ENCODE measurements at places on chromosomes 7 and 10. TPM values are rescaled to one million over a fixed set of nuclear protein-coding genes. Genes with fewer than 3 reads are reported as not detected.

DNA sequence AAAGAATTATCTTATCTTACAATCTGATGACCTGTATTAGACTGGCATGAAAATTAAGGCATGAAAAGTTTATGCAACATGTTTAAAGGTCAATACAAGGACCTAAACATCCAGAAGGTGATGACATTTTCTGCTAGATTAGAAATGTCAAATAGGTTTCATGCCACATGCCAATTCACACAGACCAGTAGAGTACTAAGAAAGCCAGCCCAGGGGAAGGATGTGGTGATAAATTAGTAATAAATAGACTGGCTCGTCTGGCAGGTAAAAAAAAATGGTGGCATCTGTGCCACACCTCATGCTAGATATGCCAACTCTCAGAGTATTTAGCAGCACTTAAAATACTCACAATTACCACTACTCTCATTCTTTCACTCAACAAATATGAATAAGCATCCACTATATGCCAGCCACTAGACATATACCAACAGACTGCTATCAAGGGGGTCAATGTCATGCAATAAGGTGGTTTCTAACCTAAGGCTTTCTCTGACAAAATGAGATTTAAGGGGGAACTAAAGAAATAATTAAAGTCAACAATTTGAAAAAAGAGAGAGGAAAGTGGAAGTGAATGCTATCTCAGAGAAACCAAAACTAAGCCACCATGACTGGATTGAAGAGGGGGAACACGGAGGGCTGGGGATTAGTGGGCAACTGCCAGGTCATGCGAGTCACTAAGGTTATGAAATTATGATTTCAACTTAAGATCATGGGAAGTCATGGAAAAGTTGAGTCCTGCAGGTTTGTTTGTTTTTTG is 83.5 kb downstream of the SGMS1 start:
- no peak for DNase-seq

DNA sequence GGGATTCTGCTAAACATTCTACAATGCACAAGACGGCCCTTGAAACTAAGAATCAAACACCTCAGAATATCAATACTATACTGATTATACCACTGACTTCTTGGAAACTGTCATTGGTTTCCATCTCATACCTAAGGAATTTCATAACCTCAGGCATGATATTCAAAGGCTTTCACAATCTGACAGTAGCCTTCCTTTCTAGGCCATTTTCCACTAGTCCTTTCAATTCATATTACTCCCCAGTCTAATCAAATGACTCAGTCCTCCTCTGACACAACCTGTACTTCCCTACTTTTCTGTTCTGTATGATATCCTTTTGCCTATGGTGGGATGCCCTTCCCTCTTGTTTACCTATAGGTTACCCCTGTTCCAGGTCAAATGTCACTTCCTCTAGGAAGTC is 48.3 kb downstream of the CSTF2T start:
- DNase-seq = no peak

- DNase-seq = peak; percentile 66
These were observed 61.3 kb upstream of the CAV2 start for GRCh38 chr7:116438267-116438666.

DNA sequence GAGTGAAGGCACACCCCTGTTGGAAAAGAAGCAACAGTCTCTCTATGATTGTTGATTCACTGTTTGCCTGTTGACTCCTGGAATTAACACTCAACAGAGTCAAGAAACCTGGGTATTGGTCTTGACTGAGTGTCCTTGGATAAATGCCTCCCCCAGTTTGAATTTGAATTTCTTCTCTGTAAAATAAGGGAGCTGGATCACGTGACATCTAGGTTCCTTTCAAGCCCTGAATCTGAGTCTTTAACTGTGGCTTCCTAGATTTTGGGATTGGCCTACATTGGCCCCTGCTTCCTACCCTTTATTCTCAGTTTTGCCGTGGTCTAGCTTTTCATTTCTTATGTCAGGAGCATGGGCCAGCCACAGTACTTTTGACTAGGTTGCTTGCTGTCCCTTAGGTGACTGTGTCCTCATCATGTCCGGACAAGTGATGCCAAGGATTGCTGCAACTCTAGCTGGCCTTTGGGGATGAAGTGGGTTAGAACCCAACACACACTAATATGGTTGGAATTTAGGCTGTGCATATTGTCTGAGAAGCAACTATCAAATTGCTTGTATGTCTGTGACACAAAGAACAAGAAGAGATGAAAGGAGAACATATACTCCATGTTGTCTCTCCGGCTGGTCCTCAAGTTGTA is 35.4 kb downstream of the CALD1 start:
- DNase-seq = no peak

GRCh38 chr10:116490028-116490662 is 55.6 kb upstream of the PNLIP start:
- DNase-seq = peak; percentile 36

- DNase-seq = no peak
These were observed 62.7 kb downstream of the DNAJC12 start for GRCh38 chr10:67775279-67775678.

GRCh38 chr7:93843260-93843659 is 47.3 kb downstream of the TFPI2 start:
- peak; percentile 5 for DNase-seq

DNA sequence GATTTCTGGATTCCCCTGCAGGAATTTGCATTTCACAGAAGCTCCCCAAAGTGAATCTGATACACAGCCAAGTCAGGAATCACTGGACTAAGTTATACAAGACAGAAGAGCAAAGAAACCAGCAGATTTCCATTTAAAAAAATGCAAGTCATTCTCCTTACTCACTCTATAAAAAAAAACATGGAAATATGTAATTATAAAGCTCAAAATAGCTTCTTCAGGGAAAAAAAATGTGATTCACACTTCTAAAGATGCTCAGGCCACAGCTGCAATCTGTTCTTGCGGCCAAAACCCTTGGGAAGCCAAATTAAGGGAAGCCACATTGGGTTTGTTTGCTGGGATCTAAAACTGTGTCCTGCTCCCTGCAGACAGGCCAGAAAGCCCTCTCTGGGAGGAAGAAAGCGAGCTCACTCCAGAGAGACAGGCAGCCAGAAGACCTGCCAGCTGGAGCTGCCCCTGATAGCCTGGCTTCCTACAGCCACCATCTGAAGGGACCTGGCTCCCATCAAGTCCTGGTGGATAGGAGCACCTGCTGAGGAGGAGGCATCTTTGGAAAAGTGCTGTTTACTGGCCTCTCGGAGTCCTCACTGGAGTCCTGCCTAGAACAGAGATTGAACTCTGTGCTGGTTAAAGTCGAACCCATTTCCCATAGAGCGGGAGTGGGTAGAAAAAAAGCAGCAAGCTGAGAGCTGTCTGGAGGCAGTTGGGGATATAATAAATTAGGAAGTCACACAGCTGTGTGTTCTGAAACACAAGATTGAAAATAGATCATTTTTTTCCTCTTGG is 359.2 kb upstream of the AOAH start:
- peak; percentile 58 for DNase-seq

- no peak for DNase-seq
These were observed 266.5 kb downstream of the GPR158 start for GRCh38 chr10:25441270-25441669.

DNA sequence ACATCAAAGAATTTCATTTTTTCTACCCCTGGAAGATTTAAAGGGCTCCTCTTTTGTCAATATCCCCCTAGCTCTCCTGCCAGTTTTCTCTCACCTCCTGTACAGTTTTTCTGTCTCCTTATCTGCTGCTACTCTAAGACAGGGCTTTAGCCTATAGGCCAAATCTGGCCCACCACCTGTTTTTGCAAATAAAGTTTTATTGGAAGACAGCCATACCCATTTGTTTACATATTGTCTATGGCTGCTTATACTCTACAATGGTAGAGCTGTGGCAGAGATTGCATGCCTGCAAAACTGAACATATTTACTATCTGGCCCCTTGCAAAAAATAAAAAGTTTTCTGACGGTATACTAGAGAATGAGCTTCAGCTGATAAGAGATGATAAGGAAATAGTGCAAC is 37.4 kb upstream of the GARS1 start:
- DNase-seq = no peak

- peak; percentile 50 for DNase-seq
These were observed 64.8 kb upstream of the MEOX2 start for GRCh38 chr7:15751191-15751701.

DNA sequence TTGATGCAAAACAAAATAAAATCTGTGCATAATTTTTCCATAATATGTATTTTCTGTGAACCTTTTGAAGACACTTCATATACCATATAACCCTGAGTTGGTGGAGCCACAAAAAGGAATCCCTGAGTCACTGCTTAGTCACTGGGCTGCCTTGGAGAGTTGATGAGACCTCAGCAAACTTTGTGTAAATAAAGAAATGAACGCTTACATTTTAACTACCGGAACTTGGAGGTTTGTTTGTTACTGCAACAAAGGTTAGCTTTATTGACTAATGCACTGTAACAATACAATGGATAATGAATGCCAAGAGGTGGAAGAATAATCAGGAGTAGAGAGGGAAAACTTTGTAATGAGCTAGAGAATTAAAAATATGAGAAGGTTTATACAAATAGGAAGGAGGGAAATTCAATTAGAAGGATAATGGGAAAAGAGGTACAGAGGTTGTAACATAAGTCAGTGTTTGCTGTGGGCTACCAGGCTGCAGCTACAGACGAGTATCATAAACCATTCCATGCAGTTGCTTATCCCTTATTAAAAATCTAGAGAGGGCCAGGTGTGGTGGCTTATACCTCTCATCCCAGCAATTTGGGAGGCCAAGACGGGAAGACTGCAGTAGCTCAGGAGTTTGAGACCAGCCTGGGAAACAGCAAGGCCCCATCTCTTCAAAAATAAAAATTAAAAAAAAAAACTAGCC is 1042.1 kb downstream of the TYW1 start:
- peak; percentile 92 for DNase-seq

- DNase-seq = no peak
These were observed 12.3 kb downstream of the SEMA3A start for GRCh38 chr7:84182301-84182700.

DNA sequence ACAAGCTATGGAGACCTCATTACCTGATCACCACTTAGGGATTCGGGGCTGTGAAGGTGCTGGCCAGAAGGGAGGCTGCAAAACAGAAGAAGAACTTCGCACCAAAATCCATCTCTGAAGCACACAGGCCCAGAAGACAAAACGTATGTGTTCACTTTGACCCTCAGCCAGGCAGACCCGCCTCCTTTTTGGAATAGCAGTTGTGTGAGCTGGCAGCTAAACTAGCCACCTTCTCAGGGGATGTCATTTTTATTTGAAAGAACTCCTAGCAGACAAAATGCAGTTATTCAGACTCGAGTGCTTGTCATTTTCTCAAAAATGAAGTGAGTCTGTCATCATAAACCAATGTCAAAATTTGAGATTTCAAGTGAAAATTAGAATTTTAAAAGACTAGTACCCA is 71.7 kb downstream of the TNS3 start:
- DNase-seq = no peak

DNA sequence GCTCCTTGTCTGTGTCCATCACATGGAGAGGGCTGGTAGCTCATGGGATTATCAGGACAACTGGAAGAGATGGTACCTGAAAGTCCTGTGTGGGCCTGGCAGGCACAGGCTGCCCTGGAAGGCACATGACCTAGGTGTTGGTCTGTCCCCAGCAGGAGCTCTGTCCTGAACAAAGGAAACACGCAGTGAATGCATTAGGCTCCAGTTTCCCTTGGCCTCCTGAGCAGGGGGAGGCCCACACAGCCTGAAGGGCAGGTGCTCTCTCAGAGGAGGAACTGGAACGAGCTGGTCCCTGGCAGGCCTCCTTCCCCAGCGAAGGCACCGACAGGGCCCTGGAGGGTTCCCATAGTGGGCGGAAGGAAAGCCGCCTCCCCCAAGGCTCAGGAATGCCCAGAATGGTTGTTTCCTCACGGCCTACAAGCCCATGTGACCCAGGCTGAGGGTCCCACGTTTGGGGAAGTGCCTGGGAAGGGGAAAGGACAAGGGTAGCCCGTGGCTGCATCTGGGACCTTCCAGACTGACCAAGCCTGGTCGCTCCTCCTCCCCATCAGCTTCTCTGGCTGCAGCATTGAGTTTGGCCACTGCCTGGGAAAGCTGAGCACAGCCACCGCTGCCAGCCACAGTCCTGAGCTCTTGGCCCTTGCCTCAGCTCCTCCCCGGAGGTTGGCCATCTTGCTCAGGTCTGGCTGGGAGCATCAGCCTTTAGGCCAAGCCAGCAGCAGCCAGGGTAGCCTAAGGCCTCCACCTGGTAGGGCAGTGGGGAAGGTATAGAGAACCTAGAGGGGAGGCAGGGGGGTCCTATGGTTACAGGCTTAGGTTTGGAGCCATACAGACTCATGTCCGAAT is 21.8 kb downstream of the CXCL12 start:
- no peak for DNase-seq

- DNase-seq = no peak
These were observed 344.9 kb upstream of the MKI67 start for GRCh38 chr10:128471151-128471550.

DNA sequence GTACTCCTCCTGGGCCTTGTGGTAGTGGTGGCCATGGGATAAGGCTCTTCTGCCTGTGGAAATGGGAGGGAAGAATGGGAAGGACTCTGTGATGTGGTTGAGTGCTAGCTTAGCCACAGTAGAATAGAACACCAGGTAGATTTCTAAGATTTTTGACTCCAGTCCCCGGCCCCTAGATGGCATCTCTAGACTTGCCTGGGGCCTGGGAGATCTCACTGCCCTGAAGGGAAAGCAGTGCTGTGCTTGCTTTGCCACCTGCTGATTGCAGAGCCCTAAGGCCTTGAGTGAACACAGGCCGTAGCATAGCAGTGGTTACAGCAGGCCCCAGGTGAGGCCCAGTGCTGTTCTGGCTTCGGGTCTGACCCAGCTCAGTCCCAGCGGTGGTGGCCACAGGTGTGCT is 252.0 kb downstream of the TCF7L2 start:
- no peak for DNase-seq

- no peak for DNase-seq
These were observed 55.5 kb downstream of the AOAH start for GRCh38 chr7:36668750-36669149.

GRCh38 chr7:127245607-127246006 is 7.1 kb downstream of the GRM8 start:
- DNase-seq = no peak

- no peak for DNase-seq
These were observed 273.6 kb downstream of the DYNC1I1 start for GRCh38 chr7:96045919-96046318.

DNA sequence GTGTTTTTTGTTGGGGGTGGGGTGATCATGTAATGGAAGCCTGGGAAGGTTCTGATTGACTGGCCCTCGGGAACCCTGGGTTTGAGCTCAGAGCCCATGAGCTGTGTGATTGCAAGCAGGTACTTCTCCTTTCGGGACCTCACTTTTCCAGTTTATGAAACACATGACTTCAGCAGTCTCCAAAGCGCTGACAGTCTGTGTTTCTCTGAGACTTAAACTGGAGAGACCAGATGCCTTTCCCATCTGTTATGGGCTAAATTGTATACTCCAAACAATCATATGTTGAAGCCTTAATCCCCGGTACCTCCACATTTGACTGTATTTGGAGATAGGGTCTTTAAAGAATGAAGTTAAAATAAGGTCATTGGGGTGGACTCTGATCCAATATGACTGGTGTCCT is 493.6 kb downstream of the GALNT17 start:
- no peak for DNase-seq

CHRM2 gene
- not detected for total RNA-seq

CXCL12 gene
- total RNA-seq = 0.02 TPM

WDR86 gene
- not detected for total RNA-seq

TAS2R41 gene
- not detected for total RNA-seq

PIP gene
- not detected for total RNA-seq

TRIM73 gene
- 0.03 TPM for total RNA-seq

WNT8B gene
- total RNA-seq = not detected

UMAD1 gene
- 20.8 TPM for total RNA-seq

MUC12 gene
- total RNA-seq = not detected

TPST1 gene
- 58.8 TPM for total RNA-seq

PRKG1 gene
- total RNA-seq = 0.22 TPM

PRLHR gene
- total RNA-seq = not detected

TMEM273 gene
- total RNA-seq = not detected

SPDYE9 gene
- total RNA-seq = not detected

TFEC gene
- total RNA-seq = 0.07 TPM

SH2B2 gene
- 2.5 TPM for total RNA-seq

Measured in A172 (cell line).